ENCODE measurements at places on chromosomes 2 and 18.

DNA sequence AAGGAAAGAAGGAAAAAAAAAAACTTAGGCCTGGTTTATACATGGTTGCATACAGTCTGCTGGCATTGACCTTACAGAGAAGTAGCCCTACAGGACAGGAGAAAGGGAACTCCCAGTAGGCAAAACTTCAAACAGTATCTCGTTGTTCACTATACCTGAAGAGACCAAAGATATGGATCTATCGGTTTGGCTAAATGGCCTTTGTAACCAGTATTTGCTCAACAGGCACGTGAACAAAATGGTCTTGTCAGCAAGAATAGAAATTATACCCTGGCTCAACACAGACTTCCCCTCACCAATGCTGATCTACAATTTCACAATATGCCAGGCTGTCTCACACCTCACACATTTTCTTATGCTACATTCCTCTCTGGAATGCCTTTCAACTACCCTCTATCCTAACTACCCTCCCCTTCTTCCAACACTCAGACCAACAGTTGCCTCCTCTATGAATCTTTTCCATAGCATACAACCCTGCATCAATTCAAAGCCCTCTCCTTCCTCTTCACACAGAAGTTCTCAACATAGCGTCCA, 13.7 kb downstream of the HYCC2 start:
- no peak for DNase-seq

DNA sequence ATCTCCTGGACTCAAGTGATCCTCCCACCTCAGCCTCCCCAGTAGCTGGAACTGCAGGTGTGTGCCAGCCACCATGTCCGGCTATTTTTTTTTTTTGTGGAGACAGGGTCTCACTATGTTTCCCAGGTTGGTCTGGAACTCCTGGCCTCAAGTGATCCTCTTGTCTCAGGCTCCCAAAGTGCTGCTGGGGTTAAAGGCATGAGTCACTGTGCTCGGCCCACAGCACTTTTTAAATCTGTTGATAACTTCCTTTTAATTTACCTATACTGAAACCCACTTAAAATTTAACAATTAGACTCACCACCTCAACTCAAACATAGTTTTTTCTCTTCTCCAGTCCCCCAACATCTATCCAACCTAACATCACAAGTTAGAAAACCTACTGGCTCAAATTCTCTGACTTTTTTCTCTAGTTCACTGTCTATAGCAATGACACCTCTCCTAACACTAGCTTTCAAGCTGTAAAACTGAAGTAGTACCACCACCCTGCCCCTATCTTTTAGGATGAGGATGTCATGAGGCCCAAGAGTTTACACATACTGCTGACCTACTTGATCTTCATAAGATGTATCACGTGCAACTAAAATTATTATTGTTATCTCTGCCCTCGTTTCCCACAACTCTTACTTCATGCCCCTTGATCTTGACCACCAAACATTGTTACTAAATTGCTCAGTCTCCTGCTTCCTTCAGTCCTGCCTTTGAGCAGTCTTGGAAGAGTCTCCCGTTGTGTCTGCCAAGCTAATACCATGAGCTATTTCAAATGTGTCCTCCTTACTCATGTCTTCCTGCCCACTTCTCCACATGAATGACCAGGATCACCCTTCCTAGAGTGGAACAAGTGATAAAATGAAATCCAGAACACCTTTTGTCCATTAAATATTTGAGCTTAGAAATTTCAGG, 142.3 kb upstream of the ZFP36L2 start:
- DNase-seq = no peak

GRCh38 chr2:109288544-109289368, 159.8 kb downstream of the SH3RF3 start:
- DNase-seq = no peak

DNA sequence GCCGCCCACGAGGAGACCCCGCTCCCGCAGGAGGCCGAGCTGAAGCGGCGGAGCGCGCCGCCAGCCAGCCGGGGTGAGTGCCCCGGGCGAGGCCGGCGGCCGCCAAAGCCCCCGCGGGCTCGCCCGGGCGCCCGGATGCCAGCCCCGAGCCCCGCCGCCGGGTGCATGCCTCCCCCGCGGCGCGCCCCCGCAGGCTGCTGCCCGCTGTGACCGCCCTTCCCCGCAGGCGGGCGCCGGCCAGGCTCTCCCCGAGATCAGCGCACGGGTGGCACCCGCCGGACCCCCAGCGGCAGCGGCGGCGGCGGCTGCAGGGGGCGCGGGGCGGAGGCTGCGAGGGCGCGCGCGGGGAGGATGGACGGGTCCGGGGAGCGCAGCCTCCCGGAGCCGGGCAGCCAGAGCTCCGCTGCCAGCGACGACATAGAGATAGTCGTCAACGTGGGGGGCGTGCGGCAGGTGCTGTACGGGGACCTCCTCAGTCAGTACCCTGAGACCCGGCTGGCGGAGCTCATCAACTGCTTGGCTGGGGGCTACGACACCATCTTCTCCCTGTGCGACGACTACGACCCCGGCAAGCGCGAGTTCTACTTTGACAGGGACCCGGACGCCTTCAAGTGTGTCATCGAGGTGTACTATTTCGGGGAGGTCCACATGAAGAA, 470 bp downstream of the KCNF1 start:
- DNase-seq = no peak

GRCh38 chr2:102770506-102770905, 8.7 kb downstream of the TMEM182 start:
- no peak for DNase-seq

DNA sequence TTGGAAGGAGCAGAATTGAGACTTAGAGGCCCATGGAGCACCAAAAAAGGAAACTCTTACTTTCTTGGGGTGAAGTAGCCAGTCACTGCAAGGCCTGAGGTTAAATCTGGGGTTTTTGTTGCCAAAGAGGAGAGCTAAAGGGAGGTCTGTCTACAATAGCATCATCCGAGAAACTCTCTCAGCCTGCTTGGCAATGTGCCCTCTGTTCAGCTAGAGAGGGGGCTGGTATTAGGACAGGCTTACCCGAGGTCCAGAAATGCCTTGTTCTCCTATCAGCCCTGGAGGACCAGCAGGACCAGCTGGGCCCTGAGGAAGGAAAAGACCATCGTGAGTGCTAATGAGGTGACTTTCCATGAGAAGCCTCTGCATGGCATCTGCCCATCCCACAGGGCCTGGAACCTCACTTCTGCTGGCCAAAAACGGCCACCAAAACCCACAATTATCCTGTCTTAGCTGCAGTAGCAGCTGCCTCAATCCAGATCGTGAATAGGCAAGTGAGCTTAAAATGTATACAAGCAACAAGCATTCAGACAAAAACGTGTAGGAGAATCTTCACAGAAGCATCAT, 61.6 kb downstream of the COL6A3 start:
- no peak for DNase-seq

DNA sequence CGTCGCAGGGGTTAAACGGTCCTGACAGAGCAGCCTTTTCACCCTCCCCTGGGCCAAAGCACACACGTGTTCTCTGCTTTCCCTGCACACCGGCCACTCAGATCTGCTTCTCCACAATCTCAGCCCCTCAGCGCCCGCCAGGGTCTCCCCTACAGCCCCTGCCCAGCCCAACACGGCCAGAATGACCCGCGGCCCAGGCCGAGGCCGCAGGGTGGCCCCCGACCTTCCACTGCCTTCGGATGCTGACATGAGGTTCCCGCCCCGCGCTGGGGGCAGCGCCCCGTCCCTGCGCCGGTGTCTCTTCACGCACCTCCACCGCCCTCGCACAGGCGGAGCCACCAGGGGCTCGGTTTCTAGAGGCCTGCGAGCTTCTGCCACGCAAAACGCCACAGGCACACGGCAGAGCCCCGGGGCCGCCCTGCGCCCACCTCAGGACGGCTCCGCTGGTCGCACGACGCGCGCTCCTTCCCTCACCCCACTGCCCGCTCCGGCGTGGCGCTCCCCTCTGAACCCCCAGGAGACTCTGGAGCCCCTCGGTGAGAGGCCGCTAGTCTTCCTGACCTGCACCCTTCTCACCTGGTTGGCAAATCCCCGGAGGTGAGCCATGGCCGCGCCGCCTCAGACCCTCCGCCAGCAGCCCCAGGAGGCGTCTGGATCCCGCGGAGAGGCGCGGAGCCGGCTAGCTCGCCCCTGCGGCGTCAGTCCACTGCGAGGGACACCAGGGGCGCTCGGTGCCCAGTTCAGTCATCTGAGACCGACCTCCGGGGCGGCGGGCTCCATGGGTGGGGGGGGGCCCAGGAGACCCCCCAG, 749 bp downstream of the STK25 start:
- no peak for DNase-seq

- DNase-seq = no peak
Observed at GRCh38 chr2:65096948-65097347, 33.0 kb downstream of the RAB1A start.

GRCh38 chr2:11533278-11534070, at the start of gene GREB1:
GREB1 (plus strand) TSS chr2:11534045; CDS start chr2:11556615, 22,570 bp downstream.
- no peak for DNase-seq

- DNase-seq = no peak
Observed at GRCh38 chr2:235001237-235002133, 49.7 kb downstream of the SH3BP4 start.

- no peak for DNase-seq
Observed at GRCh38 chr2:100919316-100919715, 82.8 kb upstream of the RPL31 start.

- no peak for DNase-seq
Observed at GRCh38 chr18:79825913-79826312, 28.2 kb downstream of the KCNG2 start.

DNA sequence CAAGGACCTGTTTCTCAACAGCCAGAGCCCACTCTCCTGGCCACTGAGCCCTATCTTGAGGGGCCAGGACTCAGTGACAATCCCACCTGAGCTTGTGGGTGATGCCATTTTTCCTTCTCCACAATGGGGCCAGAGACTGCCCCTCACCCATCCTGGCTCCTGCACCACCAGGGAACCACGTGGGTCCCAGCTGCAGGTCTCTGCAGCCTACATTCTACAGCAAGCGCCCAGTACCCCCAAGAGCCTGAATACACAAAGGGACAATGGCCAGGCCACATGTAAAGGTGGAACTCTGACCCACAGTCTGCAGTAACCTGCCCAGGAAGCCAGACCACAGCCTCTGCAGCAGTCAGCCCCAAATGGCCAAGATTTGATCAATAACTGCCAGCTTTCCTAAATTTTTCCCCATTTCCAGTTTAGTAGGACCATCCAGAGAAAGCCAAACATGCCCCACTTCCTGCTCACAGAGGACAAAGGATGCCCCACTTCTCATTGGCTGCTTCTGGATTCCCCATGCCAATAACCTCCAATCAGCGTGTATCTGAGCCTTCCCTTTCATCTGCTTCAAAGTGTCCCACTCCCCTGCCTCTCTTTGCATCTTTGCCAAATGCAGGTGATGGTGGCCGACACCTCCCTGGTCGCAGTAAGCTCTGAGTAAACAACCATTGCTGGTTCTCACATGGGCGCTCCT, 19.1 kb downstream of the HS1BP3 start:
- DNase-seq = no peak

GRCh38 chr2:236970656-236971010, 115.1 kb upstream of the COPS8 start:
- no peak for DNase-seq

DNA sequence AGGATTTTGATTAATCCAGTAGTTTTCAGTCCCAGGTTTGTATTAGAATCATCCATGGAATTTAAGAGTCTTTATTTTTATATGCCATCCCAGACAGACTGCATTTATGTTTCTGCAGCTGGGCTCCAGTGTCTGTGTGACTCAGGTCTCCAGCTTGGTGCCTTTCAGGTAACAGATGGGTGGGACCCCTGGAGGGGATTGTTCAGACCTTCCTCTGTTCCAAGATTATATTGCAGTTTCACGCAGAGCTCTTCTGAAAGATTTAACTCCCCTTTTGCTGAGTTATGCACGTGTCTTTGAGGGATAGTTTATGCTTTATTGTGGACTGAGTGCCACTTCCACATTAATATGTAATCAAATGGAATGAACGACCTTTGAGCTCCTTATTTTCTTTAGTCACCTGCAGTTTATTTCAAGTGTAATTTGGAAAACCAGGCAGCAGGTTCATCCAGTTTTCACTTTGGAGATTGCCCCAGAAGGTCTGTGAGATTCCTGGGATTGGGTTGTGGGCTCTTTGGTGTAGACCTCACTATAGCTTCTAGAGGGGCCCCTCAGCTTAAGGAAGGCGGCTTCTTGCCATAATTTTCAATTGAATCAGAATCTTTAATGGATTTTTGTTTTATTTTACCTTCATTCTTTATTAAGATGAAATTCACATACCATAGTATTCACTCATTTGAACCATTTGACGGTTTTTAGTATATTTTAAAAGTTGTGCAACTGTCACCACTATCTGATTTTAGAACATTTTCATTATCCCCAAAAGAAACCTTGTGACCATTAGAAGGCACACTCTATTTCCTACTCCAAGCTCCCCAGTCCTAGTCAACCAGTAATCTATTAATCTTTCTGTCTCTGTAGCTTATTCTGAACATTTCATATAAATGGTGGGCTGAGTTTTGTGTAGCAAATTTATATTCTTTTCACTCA, 135.0 kb downstream of the WDSUB1 start:
- no peak for DNase-seq

DNA sequence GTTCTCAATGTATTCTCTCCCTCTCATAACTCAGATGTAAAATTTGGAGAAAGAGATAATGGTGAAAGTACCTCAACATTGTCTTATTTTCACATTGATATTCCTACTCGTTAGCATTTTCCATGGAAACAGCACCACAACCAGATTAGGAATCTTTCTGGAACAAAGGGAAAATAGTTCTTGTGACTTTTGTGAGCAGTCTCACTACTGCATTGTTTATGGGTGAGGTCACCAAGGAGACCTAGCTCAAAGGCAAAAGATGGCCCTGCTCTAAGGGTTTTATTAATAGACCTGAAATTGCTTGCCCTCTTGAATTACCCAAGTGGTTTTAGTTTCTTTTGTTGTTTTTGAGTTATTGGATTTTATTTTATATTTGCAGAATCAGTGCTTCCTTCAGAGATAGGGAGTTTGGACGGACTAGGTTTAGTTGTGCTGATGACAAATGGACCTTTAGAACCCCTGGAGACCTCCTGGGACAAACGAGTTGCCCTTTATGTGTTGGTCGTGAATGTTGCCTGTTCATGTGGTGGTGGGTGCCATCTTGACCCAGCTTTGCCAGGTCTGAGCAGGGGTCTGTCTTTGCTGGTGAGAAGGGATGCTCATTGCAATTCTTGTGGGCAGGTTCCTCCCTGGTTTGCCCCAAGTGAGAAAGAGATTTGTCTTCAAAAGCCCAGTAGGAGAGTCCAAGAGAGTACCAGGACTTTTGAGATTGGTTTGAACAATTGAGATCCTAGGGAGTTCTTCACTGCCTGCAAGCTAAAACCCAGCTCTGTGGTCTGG, 58.1 kb downstream of the INPP4A start:
- no peak for DNase-seq

GRCh38 chr2:146576339-146577111, 1268.3 kb upstream of the ACVR2A start:
- DNase-seq = no peak

All from NCI-H187 treated with DMSO at 0.1 percent for 48 hours (cell line).